ENCODE measurements at places on chromosomes 12 and 14.
A peak's percentile ranks its signal among the peaks of the same experiment; 100 is the strongest.

DNA sequence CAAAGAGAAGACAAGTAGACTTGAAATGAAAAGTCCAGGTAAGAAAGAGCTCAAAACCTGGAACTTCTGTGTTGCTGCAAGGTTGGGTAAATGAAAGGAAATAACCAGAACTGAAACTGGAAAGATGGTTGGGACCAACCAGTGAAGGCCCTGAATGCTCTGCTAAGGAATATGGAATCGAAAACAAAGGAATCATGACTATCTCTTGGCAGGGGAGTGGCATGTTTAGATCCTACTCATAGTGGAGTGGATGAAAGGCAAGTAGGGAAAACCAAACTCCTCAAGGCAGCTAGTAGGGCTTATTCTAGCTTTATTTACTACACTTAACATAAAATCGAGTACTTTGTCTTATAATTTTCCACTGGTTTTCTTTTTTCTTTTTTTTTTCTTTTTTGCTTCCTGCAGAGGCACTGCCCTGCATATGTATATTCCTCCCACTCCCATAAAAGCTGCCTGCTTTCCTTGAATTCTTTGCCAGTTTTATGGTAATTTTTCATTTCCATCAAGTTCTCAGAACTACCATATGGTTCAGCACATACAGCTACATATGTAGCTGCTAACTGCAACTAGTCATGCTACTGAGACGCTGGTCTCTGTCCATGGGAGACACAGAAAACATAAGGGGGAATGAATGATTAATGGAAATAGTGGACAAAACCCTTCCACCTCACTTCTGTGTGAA lies 247.1 kb upstream of the TMTC1 start:
- DNase-seq: no peak

DNA sequence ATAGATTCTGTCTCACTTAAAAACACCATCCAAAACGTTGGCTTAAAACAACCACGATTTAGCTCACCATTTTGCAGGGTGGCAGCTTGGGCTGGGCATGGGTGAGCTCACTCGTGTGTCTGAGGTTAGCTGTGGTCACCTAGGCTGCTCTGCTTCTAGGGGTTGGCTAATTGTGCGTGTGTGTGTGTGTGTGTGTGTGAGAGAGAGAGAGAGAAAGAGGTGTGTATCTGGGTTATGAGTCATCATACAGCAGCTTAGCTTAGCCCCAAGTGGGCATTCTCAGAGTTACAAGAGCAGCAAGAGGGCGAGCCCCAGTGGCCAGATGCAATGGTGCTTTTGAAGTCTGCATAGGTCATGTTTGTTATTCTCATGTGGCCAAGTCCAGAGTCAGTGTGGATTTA lies 6.0 kb downstream of the FBXW8 start:
- peak; percentile 64 for DNase-seq

- no peak for DNase-seq
Measured at GRCh38 chr12:4587108-4587507, 25.1 kb downstream of the DYRK4 start.

- DNase-seq: no peak
Measured at GRCh38 chr14:105629886-105630215, 103.5 kb downstream of the TMEM121 start.

DNA sequence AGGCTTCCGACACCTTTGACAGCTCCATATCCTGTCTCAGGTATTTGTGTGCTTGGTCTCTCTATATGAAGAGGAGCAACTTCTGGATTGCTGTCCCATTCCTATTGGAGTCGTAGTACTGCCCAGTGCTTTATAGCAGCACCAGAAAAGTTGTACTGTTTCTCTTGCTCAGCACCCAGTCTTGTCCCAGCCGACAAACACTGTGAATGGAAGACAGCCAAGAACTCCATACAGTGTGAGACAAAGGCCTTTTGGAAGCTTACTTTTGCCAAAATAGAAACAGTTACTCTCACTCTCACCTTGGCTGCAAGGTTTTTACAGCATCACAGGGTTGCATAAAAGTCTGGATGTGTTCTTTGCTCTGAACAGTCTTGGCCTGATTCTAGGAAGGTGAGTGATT lies 105.3 kb downstream of the TGFB3 start:
- DNase-seq: no peak

DNA sequence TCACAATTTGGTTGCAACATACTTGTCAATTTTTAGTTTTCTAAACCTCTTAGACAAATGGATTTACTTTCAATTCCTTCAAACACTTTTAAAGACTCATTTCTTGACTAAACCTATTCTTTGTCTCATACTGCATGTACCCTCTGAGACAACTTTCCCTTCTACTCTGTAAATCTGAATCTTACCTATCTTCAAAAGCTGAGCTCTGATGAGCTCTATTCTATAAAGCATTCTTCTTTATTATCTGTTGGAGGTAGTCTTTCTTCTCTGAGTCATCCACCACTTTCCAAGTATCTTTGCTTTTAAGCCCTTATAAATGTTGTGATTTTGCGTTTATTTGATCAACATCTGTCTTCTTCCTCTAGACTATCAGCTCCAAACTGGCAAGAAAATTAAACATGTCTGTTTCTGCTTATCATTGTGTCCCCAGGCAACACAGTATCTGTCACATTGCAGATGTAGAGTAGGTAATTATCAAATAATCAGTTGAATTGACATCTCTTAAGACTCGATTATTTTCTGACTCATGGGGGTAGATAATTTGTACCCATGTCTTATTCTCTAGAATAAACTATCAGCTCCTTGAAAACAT lies 265.6 kb upstream of the FAR2 start:
- no peak for DNase-seq

GRCh38 chr12:19030180-19030579 lies 99.4 kb upstream of the PLEKHA5 start:
- no peak for DNase-seq

DNA sequence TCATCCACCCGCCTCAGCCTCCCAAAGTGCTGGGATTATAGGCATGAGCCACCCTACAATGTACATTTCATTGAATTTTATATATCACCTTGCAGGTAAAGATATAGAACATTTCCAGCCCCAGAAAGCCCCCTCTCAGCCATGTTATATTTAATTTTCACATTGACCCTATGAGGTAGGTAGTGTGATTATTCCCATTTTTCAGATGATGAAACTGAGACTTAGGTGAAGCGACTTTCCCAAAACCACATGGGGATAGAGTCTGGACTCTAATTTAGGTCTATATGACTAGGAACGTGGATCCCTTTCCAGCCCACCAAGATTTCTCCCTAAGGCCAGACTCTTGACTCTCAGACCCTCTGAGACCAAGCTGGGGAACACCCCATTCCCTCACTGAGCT lies 15.7 kb upstream of the POP5 start:
- DNase-seq: no peak

DNA sequence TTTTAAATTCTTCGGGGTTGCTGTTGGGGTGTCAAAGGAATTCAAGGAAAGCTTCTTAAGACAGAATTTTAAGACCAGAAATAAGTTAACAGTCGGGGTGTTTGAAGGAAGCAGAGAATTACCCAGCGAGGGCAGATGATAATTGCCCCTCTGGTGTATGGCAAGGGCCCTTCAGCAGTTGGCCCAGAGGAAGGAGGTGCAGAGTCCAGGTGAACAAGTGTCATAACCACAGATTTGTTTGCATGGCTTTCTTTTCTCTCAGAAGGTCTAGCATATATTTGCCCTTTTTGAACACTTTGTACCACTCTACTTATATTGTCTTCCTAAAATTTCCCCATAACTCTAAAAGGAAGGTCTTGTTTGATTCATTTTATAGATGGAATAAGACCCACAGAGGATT lies 1.8 kb downstream of the PDE6H start:
- no peak for DNase-seq

- peak; percentile 42 for DNase-seq
Measured at GRCh38 chr12:3988519-3989217, 115.5 kb upstream of the PARP11 start.

DNA sequence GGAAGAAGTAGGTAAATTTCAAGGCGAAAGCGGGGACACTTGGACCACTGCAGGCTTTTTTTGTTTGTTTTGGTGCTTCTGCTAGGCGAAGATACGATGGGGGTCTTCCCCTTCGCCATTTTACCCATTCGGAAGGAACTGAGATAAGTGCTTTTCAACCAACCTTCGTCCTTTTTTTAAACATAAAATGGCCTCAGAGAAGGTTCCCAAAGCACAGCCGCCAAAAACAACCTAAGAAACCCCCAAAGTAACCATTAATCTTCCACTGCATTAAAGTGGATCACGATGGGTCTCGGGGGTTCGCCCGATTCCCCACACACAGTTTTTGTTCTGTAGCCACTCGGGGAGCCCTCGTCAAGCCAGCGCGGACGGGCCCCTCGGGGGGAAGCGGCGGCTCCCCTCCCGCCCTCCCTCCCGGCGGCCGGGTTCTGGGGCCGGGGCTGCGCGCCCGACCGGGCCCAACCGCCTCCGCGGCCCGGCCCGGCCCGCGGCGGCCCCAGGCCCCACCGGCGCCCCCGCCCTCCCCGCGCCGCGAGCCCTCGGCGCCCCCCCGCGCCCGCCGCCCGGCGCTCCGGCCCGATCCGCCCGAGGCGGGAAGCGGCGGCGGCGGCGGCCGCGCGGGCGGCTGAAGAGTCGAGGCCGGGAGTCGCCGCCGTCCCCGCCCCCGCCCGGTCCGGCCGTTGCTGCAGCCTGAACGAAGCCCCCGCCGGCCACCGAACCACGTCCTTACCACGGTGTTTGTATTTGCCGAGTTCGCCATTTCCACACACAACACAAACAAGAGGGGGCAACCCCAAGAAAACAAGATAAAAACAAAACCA lies 790 bp downstream of the GTF2A1 start:
- no peak for DNase-seq

DNA sequence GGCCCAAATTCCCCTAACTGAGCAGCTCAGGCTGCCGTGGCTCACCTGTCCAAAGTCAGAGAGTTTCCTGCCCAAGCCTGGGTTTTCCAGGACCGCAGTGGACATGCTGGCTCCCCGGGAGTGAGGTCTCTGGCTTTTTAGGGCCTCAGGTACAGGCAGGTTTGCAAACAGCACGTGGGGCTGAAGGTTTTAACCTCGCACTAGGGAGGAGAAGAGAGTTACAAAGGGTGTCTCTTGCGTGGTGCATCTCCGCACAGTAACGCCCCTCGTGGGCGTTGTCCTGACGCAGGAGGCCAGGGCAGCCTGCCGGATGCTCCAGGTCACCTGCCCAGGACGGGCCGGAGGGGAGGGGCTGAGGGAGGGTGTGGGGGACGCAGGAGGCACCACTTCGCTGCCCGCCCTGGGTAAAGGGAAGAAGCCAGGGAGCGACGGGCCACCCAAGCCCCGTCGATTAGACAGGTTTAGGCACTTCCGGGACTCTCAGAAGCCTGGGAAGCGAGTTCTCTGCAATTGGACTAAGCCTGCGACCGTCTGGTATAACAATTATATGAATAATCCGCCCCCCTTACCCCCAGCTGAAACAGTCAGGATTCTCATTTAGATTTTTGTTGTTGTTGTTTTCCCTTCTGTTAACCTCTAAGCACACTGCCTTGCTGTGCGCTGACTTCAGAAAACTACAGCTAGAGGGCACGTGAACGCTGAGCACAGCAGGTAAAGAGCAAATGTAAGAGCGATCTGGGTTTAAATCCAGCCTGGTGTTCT lies at the start of gene PAH:
PAH (minus strand) TSS at position 219 of the 762 bp plus-strand sequence; CDS start at position 105, 114 bp downstream.
- DNase-seq: no peak

DNA sequence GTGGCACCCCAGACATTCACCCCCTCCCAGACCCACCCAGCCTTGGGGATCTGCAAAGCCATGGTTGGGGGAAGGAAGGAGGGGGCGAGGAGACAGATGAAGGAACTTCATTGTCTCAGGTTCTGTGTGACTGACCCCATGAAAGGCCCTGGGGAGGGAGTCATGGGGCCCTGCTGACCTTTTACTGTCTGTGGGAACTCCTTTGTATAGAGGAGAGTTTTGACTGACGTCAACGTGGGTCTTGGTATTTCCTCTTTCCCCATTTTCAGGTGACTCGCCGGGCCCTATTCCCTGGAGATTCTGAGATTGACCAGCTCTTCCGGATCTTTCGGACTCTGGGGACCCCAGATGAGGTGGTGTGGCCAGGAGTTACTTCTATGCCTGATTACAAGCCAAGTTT lies 3.1 kb upstream of the RAB5B start:
- no peak for DNase-seq

GRCh38 chr12:121776190-121777098 lies 17.0 kb downstream of the RHOF start:
- DNase-seq: peak; percentile 68

DNA sequence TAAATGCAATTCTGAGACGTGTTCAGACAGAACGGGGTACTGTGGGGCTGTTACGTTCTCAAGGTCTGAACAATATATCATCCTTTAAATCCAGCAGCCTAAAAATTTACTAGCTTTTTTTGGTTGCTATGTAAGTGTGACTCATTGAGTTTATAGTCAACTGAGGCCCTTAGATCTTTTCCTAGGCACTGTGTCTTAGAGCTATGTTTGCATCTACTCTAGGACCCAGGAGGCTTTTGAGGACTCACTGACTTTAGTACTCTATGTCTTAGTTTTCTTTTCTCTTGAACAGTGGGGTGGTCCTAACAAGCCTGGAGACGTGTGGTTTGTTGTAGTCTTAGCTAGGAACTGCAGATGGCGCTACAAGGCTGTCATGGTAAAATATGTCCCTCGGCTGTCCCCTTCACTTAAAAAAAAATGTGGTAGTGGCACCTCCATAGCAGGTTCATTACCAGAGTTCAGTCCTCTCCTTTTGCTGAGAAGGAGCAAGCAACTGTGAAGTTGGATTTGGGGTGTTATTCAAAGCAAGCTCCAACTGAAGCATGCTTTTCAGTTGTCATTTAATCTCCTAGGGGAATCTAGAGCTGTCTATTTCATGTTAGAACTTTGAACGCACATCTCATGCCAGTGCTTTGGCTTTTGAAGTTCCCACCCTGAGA lies 8.7 kb upstream of the SPATS2 start:
- peak; percentile 89 for DNase-seq

- no peak for DNase-seq
Measured at GRCh38 chr14:68623307-68623706, 169.6 kb downstream of the ZFP36L1 start.

DNA sequence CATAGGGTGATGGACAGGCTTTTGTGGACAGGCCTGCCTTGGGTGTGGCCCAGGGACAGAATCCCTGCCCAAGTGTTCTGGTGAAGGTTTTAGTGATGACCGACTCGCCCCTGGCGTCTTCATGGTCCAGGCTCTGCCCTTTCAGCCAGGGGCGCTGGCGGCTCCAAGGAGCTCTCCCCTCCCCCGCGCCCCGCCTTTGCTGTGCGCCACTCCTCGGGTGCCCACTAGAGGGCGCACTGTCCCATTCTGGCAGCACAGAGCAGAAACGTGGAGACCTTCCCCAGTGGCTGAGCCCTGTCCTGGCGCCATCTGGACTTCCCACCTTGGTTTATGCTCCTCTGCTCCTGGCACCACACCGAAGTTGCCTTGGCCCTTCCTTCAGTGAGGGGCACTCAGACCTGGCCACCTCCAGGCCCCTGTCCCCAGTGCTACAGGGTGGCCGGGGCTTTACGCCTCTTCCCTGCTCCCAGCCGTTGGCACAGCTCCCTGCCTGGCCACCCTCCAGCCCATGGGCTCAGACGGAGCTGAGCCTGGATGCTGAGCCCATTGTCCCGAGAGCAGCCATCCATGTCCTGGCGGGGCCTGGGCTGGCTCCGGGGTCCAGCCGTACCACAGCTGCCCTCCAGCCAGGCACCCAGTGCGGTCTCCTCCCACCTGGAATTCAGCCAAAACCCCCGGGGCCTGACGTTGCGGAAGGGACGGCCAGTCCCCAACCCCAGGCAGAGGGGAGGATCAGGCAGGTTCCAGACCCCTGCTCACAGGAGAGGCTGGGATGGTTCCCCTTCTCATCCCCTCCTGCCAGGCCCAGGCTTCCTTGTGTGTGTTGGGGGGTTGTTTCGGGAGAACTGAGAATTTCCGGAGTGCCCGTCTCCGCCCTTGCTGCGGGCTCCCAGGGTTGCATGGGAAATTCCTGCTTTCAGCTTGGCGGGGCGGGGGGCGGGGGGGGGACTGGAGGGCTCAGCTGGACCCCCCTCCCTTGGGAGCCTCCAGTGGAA lies 5.6 kb upstream of the CRIP1 start:
- peak; percentile 93 for DNase-seq

- no peak for DNase-seq
Measured at GRCh38 chr14:60250257-60251035, 1.4 kb downstream of the PPM1A start.

Data from KBM-7 (cell line).